ENCODE measurements at places on chromosomes 11 and 22.

- no peak for DNase-seq
Measured at GRCh38 chr22:49116486-49117120, 711.1 kb downstream of the BRD1 start.

DNA sequence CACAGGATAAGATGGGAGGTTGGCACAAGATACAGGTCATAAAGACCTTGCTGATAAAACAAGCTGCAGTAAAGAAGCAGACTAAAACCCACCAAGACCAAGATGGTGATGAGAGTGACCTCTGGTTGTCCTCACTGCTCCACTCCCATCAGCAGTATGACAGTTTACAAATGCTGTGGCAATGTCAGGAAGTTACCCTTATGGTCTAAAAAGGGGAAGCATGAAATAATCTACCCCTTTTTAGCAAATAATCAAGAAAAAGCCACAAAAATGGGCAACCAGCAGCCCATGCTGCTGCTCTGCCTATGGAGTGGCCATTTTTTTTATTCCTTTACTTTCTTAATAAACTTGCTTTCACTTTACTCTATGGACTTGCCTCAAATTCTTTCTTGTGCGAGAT lies 8.7 kb upstream of the PIWIL4 start:
- DNase-seq = no peak

- no peak for DNase-seq
Measured at GRCh38 chr11:2090172-2091111, 48.7 kb downstream of the IGF2 start.

GRCh38 chr22:45268958-45269844 lies 15.5 kb upstream of the UPK3A start:
- peak; percentile 87 for DNase-seq

DNA sequence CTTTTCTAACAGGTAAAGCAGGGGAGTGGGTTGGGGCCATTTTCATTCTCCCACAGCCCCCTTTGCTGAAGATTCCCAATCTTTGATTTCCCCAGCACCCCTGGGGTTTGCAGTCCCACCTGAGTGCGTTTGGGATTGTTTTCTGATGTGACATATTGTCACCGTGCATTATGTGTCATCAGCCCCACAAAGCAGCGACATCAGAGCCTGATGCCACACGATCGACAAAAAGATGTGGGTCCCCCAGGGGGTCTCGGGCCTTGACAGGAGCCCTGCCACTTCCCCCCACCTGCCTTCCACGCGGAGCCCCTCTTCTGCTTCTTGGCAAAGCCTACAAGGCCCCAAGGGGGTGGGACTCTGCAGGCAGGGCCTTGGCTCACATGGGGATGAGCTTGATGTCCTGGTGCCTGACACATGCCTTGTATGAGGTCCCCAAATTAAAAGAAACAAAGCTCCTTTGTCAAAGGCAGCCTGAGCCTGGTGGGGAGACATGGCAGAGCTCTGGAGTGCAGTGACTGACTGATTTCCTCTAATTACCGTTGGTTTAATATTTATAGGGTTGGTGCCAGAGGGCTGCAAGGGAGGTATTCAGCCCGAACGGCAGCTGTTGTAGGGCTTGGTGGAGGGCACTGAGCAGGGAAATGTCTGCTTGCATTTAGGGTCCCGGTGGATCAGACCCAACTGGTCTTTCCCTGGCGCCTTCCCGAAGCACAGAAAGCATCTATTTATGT lies 149.2 kb downstream of the MIAT start:
- DNase-seq = no peak

- DNase-seq = peak; percentile 7
Measured at GRCh38 chr22:29799217-29799680, 32.1 kb downstream of the UQCR10 start.

DNA sequence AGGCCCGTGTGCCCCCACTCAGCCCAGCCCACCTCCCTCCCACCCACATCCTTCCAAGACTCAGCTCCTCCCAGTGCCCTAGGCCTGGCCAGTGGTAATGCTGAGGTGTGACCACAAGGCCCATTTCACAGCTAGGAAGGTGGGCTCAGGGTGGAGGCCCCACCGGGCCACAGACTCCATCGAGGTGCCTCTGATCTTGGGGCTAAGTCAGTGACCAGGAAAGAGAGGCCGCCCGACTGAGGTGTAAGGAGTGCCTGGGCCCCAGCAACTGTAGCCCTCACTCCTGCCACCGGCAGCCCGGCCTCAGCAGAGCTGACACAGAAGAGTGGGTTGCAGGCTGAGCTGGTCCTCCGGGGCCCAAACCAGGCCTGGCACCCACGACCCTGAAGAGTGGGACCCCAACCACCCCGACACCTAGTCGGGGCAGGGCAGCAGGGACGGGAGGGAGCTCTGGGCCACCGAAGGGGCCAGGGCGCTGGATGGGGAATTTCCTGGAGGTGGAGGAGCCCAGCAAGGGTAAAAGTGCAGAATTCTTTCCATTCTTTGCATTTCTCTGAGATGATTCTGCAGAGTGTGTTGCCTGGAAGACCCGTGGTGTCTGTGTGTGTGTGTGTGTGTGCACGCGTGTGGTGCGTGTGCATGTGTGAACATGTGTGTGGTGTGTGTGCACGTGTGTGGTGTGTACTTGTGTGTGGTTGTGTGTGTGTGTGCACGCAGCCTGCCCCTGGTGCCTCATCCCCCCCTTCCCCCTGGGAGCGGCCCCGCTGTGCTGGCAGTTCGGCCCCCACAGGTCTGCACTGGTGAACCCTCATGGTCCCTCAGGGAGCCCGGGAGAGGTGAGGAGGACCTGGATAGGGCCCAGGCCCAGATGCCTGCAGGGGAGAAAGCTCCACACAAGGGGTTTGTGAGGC lies 8.3 kb upstream of the PIM3 start:
- DNase-seq = no peak

DNA sequence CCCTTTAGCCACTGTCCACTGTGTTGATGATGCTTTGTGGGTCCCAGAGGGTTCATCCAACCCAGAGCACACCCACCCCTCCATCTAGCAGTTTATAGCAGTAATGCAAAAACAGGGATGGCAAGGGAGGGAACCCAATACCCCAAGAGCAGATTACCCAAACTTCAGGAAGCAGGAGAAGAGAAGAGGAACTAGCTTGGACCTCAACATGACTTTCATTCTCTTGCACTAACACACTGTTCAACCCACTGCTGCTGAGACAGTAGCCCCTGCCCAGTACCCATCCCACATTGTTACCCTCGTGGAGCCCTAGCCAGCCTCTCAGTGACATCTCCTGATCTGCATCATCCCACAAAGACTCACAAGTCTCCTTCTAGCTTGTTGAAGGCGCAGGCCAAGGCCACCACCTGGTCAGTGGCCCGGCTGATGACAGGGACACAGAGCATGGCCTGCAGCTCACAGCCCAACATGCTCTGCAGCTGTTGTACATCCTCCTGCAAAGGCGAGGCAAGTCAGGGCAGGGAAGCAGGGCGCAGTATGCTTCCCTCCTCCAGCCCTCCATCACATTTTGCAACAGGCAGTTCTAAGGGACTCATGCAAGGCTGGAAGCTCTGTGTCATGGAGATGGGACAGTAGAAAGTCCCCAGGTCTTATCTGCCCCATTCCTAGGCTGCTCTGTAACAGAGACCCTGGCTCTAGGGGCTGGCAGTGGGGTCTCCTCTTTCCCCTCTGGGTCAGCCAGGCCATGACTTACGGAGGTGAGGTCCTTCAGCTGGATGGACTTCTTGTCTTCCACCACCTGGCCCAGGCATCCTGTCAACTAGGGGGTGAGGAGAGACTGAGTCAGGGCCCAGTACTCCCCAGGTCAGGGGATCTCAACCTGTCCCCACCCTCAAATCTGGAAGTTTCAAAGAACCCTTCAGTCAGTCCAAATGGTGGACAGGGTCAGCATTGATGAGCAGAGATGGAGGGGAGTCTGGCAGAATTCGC lies 85.5 kb downstream of the PDE2A start:
- no peak for DNase-seq
